Endodermal cell (in vitro differentiated cells): ENCODE measurements at places on chromosomes 3 and 15.

GRCh38 chr3:156826896-156827882 is 1.0 kb downstream of the LEKR1 start:
- no peak for DNase-seq

DNA sequence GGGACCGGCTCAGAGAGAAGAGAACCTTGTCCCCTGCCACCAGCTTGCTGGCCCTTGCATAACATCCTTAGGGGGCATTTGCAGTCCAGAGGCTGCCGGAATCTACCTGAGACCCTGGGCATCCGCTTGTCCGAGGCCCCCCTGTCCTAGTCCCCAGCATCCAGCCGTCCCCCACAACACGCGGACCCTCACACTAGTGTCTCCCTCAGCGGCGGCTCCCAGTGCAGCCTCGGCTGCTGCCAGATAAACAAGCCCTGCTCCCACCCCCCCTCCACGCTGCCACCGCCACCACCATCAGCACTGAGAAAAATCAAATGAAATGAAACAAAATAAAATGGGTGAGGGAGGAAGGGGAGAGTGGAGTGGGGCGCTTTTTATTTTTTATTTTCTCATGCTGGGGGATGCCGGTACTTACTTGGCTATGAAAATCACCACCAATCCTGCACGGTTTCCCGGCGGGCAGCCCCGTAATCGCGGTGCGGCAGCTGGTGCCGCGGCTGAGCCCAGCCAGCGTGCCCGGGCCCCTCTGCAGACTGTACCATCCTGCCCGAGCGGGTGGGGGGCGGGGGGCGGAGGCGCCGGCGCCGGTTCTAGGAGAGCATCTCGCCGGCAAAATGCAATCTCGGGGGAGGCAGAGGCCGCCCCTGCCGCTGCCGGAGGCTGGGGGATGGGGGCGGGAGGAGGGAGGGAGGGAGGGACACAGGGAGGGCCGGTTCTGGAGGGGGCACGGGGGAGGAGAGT is at the start of gene ATP2B2:
ATP2B2 (minus strand) TSS at position 537 of the 741 bp plus-strand sequence. CDS start 56,043 bp downstream, outside the sequence.
- DNase-seq = peak; percentile 83

DNA sequence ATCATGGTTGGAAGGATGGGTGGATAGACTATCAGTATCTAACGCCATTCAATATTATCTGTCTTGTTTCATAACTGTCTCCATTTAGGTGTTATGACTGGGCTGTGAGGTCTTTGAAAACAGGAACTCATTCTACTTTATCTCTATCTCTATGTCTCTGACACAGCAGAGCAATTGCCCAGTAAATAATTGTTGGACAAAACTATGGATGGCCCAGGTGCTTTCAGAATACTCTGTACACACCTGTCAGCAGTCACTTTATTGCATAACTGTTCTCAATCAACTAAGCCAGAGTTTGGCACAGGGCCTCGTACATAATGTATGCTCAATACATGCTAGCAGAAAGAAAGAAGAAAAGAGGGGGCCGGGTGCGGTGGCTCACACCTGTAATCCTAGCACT is 210.3 kb downstream of the OPA1 start:
- peak; percentile 19 for DNase-seq

- DNase-seq = no peak
These were observed 76.6 kb downstream of the SRGAP3 start for GRCh38 chr3:9172851-9173321.

DNA sequence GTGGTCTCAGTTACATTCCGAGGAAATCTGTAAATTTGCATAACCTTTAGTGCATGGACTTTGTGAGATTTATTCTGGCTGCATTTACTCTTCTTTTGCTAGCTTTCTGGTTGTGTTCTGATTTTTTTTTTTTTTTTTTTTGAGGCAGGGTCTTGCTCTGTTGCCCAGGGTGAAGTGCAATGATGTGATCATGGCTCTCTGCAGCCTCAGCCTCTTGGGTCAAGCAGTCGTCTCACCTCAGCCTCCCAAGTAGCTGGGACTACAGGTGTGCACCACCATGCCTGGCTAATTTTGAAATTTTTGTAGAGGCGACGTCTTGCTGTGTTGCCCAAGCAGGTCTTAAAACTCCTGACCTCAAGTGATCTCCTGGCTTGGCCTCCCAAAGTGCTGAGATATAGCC is 12.6 kb downstream of the RAB5A start:
- no peak for DNase-seq

GRCh38 chr15:52137432-52138357 is 25.1 kb upstream of the BCL2L10 start:
- peak; percentile 32 for DNase-seq

GRCh38 chr3:3799173-3800079 is at the start of gene LRRN1:
LRRN1 (plus strand) TSS chr3:3799431; CDS start chr3:3844642, 45,211 bp downstream.
- DNase-seq = peak; percentile 96

DNA sequence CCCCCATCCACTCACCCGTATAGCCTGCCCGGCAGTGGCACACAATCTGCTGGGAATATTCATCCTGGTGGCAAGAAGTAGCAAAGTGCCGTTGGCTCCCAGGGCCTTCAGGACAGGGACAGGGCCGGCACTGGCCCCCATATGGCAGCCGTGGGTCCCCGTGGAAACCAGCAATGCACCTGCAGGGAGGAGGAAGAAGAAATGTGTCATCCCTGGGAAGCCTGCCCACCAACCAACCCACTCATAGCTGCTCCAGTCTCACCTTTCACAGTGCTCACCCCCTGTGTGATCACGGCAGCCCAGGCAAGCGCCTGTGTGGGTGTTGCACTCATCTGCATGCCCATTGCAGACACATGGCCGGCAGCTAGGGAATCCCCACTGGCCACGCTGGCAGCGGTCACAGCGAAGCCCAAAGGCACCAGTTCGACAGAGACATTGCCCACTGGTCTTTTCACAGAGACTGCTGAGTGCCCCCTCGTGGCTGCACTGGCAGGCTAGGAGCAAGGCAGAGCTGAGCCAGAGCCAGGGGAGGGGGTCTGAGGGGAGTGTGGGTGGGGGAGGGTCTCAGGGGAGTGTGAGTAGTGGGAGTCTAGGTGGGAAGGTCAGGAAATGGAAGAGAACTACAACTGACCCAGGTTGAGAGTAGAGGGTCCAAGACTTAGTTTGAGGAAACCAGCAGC is 4.5 kb upstream of the USP19 start:
- peak; percentile 60 for DNase-seq

DNA sequence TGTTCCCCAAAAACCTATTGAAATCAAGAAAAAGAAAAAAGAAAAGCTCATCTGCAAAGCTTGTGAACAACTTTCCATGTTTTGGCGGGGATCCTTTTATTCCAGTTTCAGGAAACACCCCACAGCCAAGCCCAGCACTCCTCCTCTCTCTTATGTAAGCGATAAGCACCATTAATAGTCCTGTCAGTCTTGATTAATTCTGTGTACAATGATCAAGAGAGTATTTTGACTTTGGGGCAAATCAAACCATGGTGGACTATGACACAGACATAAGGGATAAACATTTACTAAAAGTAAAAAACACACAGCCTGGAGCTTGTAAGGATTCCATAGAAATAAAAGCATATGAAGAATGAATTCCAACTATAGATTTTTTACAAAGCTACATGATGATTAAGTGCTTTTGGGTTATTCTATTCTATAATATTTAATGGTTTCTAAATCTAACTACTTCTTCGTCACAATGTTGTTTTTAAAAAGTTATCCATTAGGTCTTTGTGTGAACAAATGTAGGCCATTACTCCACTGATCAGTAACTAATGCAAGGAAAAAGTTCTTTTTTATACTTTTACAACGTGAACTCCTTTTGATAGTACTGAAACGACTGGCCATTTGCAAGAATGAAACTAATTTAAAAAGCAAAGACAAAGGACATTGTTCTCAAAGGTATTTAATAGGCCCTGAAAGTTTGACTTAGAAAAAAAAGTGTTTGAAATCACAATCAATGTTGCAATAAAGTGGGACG is 106.5 kb downstream of the KCNAB1 start:
- no peak for DNase-seq

DNA sequence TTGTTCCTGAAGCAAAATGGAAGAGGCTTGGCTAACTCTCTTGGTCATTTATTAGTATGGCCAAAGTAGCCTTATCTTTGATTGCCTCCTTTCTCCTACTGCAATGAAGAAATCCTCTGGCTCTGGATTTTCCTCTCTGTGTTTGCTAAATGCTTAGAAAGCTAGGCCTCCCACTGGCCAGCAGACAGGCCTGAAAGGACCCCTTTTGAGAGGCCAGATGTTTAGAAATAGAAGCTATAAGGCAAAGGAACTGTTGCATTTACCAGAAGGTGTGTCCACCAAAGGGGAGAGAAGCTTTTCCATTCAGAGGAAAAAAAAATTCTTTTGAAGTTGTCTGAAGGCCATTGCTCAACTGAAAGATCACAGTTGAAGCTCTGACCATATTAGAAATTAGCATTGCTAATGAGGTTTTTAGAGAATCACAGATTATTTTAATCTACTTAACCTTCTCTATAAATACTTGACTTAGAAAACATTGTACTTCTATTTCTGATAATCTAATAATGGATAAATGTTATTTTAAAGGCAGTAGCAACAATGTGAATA is 160.8 kb downstream of the SYNPR start:
- no peak for DNase-seq

DNA sequence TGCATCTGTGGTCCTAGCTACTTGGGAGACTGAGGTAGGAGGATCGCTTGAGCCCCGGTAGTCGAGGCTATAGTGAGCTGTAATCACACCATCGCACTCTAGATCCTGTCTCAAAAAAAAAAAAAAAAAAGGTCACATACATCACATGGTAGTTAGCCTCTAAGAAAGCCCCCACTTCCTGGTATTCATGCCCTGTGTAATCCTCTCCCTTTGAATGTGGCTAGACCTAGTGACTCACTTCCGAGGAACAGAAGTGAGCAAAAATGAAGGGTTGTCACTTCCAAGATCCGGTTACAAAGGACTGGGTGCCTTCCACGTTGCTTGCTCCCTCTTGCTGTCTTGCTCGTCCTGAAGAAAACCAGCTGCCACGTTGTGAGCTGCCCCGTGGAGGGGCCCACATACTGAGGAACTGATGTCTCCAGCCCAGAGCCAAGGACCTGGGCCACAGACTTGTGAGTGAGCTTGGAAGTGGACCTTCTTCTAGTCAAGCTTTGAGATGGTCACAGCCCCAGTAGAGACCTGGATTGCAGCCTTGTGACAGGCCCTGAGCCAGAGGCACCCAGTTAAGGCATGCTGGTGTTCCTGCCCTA is 12.6 kb upstream of the LCTL start:
- no peak for DNase-seq

DNA sequence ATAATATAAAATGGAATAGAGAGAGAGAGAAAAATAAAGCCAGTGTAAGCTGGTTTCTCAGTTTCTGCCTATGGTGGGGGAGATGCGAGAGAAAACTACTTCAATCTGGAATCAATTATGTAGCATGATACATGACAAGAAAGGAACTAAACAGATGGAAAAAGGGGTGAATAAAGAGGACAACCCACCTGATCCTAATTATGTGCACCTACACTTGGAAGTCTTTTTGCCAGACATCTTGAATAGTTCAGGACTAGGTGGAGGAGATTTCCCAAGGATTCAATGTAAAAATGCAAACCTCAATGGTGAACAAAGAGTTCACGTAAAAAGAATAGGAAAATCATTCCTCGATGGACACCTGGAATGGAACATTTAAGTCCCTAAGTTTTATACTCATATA is 524.4 kb upstream of the RGMA start:
- no peak for DNase-seq

DNA sequence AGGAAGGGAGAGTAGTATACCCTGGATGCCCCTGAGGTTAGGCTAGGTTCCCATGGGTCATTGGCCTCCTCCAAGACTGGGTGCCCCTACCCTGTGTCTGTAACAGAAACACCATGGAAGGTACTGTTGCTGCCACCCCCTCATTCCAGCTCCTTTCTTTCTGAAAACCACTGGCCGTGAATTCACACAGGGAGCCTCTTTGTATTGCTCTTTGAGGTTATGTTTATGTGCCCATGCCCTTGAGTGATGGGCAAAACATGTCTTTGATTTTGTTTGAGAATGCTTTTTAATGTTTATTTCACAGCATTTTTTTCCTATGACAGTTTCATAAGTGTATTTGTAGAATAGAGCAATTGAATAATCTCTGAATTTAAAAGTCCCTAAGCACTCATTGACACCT is 79.7 kb downstream of the RARB start:
- DNase-seq = no peak

DNA sequence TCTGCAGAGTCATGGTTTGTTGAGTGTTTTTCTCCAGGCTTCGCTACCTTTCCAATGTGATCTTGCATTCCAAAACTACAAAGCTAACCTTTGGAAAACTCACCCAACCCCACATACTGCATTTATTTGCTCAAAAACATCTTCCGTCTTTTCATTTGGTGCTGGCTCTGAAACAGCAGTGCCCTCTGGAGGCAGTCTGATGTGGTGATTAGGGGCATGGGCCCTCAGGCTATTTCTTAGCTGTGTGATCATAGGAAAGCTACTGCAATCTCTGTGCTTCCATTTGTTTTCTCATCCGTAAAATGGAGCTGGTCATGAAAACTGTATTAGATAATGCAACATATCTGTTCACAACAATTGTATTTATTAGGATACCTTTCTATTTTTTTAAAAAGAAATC is 47.0 kb downstream of the MTHFS start:
- DNase-seq = peak; percentile 83

DNA sequence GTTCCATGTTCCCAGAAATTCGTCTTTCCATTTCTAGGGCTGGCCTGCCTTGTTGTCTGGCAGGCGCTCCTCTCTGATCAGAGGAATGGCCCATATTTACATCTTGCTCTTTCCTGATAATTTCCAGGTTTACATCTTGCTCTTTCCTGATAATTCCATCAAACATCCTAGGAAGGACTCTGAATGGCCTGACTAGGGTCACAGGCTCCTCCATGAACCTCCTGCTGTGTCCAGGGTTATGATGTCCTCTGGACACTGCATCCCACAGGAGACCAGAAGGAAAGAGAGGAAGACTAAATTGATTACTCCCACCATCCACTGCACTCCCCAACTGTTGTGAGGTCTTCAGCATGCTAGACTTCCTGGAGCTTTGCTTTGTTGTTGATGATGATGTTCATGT is 75.4 kb downstream of the CLSTN2 start:
- no peak for DNase-seq
